ENCODE measurements at places on chromosomes 4 and X. TPM values are rescaled to one million over a fixed set of nuclear protein-coding genes. Genes with fewer than 3 reads are reported as not detected.

CXCL11 gene
- not detected for total RNA-seq

RTL9 gene
- total RNA-seq: 0.51 TPM

TACC3 gene
- total RNA-seq: 1.9 TPM

TSPAN7 gene
- not detected for total RNA-seq

VCX2 gene
- not detected for total RNA-seq

GLUD2 gene
- total RNA-seq: 1.8 TPM

HTR2C gene
- total RNA-seq: not detected

CT45A1 gene
- total RNA-seq: not detected

HTN1 gene
- total RNA-seq: not detected

FOXR2 gene
- total RNA-seq: not detected

FAM53A gene
- 7.8 TPM for total RNA-seq

APOO gene
- total RNA-seq: 5.6 TPM

BCORL1 gene
- 3.9 TPM for total RNA-seq

VEGFD gene
- 6.6 TPM for total RNA-seq

PITX2 gene
- 22.5 TPM for total RNA-seq

SPATA18 gene
- total RNA-seq: 2.9 TPM

ITIH6 gene
- not detected for total RNA-seq

ATP1B4 gene
- not detected for total RNA-seq

MTNR1A gene
- not detected for total RNA-seq

SPANXN3 gene
- total RNA-seq: not detected

TCEAL2 gene
- not detected for total RNA-seq

SLITRK2 gene
- not detected for total RNA-seq

MYOZ2 gene
- total RNA-seq: 8.8 TPM

MGAT4D gene
- total RNA-seq: not detected

GJB1 gene
- total RNA-seq: not detected

TBX22 gene
- total RNA-seq: 0.12 TPM

PASD1 gene
- total RNA-seq: not detected

PABPC1L2B gene
- total RNA-seq: not detected

PRRG3 gene
- not detected for total RNA-seq

LINC00632 gene
- 36.3 TPM for total RNA-seq

GABRA4 gene
- not detected for total RNA-seq

PRKX gene
- total RNA-seq: 4.1 TPM

TLR1 gene
- 1.9 TPM for total RNA-seq

TCP11X2 gene
- not detected for total RNA-seq
